ENCODE measurements at places on chromosomes 11 and 22.
A peak's percentile ranks its signal among the peaks of the same experiment; 100 is the strongest.

- peak; percentile 75 for DNase-seq
These were observed 88.4 kb downstream of the UBASH3B start for GRCh38 chr11:122743949-122744348.

GRCh38 chr11:95268391-95268790, 37.4 kb upstream of the SESN3 start:
- no peak for DNase-seq

DNA sequence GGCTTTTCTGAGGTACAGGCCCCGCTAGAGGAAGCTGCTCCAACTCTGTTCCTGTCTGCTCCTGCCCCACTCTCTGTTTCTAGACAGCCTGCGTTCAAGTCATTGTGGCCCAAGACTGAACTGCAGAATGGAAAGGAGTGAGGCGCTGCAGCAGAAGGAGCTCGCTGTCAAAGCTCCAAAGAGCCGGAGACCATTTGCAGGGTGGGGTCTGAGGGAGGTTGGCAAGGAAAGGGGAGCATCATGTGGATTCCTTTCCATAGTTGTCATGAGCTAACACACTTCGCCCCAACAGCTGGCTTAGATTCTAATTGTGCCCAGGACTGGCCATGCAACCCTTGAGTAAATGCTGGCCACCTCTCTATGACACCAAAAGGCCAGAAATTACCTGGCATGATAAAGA, 18.8 kb downstream of the APOL4 start:
- DNase-seq, result no peak

DNA sequence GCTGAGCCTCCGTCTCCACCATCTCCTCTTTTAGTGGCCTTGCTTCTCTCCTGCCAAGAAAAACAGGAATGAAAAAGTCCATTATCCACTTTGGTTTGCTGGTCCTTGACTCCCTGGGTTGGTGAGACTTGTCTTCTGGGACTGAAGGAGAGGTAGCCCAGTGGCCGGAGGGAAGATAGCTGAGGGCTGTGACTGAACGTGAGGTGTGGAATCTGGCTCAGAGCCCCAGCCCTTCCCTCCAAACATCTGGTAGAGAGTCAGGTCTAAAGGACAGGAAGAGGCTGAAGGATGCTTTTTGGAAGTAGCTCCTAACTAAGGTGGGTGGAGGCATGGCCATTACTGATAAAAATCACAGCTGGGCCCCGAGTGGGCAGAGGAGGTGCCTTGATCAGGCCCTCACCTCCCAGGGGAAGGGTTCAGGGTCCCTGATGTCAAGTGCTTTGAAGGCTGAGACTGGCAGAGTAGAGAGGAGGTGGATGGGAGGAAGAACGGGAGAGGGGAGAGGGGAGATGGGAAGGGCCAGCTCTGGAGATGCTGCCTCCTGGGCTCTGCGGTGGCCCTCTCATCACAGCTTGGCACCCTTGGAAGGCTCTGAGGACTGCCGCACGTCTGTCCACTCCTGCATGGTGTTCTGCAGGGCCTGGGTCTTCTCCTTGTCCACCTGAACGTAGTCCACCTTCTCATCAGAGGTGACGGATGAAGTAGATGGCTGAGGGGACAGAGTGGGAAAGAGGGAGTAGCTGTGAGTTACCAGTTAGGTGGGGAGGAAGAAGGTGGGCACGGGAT, 30.2 kb downstream of the USP35 start:
- DNase-seq, result no peak

DNA sequence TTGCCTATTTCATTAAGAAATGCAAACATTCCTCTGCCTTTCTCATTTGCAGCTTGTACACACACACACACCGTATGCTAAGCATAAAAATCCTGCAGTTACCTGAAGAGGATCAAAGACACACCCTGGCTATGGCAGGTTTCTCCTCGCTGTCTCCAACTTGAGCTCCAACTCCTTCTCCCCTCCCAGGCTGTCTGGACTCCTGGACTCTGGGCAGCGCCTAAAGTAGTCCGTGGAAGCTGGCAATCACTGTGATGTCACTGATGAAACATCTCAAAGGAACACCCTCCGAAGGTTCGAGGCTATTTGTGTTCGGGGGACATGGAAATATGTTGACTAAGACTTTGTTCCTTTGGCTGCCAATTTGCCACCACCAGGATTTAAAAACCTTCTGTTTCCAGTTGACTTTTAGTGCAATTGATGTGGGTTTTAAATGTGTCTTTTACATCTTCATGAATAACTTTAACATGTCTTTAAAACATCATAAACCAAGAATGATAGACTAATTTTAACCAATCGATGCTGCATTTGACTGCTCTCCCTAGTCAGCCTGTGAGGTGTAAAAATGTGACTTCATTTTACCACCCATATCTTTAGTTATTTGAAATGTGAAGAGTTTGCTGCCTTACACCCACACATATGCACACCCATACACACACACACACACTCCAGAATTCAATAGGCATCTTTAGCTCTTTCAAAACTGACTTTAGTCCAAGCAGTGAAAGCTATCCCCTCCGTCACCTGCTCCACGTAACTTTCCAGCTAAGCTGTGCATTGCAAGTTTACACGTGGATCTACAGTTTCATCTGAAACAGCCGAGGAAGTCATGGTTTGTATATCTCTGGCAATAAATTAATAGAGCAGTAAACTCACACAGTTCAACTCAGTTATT, at the start of gene SLN:
Gene SLN (minus strand): TSS at position 196 of the 895 bp plus-strand sequence.
- DNase-seq, result no peak

- DNase-seq, result no peak
These were observed 1.9 kb upstream of the TSKU start for GRCh38 chr11:76781046-76781801.

GRCh38 chr11:84857746-84858145, 769.4 kb downstream of the DLG2 start:
- no peak for DNase-seq

DNA sequence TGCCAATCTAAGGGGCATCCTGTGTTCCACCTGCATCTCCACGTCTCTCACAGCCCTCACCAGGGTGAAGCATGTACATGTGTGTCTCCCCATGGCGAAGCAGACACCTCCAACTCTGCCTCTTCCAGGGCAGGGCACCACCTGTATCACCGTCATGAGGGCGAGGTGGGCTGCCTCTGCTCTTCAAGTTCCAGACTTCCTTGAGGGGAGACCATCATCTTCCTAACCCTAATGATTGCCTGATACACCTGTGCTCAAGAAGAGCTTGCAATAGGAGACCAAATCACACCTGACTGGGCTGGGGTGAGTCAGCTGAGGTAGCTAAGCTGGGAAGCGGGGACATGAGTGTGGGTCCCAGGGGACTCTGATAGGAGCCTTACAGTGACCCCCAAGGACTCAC, 43.7 kb downstream of the GAB4 start:
- no peak for DNase-seq

GRCh38 chr22:47048123-47049077, 285.9 kb downstream of the TBC1D22A start:
- no peak for DNase-seq

GRCh38 chr22:29003552-29003951, 58.1 kb downstream of the C22orf31 start:
- DNase-seq, result no peak

DNA sequence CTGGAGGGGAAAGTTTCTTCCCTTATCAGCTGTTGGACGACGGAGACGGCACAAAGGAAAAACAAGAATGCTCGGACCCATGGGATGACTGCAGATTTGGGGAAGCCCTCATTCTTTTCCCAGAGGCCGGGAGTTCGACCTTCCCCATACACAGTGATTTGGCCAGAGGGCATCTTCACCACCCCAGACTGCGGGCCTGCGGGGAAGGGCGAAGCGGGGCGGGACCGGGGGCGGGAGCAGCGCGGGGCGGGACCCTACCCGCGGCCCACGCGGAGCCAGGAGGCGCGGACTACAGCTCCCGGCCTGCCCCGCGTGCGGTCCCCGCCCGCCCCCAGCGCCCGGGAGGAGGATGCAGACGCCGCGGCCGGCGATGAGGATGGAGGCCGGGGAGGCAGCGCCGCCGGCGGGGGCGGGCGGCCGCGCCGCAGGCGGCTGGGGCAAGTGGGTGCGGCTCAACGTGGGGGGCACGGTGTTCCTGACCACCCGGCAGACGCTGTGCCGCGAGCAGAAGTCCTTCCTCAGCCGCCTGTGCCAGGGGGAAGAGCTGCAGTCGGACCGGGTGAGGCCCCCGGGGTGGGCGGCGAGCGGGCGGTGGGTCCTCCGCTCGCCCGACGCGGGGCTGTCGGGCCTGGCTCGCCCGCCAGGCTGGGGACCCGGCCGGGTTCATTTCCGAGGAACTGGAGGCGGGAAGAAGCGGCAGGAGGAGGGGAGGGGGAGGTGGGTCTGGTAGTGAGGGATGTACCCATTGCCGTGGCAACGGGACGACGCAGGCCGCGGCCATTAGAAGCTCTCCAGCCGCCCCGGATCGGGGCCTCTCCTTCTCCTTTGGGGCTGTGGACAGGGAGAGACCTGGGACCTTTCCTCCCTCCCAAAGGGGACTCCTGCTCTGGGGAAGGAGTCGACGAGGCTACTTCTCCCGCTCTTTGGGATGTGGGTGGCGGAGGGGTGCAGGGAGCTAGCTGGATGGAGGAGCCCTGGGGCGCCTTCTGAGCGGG, at the start of gene KCTD17:
Gene KCTD17 (plus strand): TSS at position 352 of the 995 bp plus-strand sequence. CDS start 19 bp downstream, at position 371.
- DNase-seq, result peak; percentile 77

- DNase-seq, result no peak
These were observed 4.7 kb downstream of the B3GNT6 start for GRCh38 chr11:77038825-77039326.

DNA sequence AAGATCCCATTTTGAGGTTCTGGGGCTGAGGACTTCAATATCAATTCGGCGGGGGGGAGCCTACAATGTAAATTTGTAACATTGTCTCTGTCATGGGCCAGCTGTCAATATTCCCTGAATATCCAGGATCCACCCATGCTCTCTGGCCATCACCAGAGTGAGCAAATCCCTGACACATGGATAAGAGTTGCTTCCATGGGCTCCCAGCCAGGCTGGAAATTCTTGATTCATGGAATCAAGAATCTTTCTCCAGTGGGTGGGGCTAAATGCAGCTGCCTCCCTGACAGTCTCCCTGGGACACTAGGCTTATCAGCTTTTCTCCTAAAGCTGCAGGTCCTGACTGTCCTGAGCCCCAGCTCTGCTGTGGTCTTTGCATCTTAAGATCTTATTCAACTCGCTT, 86.9 kb upstream of the IGLL5 start:
- DNase-seq, result no peak

GRCh38 chr22:20213833-20214708, 54.0 kb downstream of the RTN4R start:
- no peak for DNase-seq

GRCh38 chr22:26837784-26838470, 180.5 kb downstream of the MIAT start:
- DNase-seq, result no peak

DNA sequence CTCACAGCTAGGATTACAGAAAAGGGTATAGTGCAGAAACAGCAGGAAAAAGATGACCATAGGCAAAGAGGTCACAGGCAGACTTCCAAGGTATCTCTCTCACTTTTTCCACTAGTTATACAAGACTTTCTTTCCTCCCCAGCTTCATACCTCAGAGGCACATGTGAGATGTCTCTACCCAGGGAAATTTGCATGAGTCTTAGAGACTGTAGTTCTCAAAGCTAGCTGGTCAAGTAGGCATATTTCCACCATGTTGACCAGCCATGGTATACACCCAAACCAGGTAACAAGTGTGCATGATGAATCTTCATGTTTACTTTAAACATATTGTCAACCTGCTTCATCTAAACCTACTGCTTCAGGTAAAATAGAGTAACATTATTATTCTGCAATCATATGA, 27.9 kb downstream of the PRMT3 start:
- DNase-seq, result no peak

- no peak for DNase-seq
These were observed 893.5 kb downstream of the NTM start for GRCh38 chr11:132263875-132264274.

GRCh38 chr11:16160146-16160545, 196.2 kb downstream of the SOX6 start:
- DNase-seq, result no peak

DNA sequence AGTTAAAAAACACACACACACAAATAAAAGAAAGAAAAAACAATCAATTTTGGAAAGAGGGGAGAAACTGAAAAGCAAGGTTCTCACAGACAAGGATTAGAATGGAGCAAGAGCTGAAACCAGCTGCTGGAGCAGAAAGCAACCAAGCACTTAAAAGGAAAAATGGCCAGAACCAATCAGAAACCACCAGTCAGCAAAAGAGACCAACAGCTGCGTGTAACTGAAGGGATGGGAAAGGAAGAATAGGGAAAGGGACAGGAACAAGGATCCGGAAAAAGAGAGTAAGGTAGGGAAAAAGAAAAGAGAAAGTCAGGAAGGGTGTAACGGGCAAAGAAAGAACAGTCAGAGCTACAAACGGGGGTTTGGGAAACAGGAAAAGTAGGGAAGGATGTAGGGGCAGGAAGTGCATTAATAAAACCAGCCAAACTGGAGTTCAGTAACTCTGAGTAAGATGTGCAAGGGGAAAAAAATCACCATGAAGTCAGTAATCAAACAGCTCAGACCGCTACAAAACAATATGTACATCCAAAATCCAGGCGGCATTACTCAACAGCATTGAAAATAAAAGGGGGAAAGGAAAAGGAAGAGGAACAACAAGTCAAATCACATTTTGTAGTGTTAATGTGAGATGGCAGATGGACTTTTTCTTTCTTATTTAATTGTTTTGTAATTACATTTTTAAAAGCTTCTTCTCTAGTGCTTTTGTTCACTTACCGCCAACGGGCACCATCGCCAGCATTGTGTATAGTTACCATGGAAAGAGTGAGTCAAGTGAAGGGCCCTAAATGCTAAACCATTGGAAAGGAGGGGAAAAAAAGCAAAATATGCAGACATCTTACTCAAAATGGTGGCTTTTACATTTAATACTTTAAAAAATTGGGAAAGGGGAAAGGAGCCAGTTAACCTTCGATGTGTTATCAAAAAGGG, 49.2 kb downstream of the APOL5 start:
- no peak for DNase-seq

GRCh38 chr22:20641919-20642579, 131.9 kb upstream of the SERPIND1 start:
- no peak for DNase-seq

GRCh38 chr22:30649430-30650007, 13.9 kb downstream of the SLC35E4 start:
- DNase-seq, result peak; percentile 83

GRCh38 chr11:12064136-12064953, 46.0 kb upstream of the MICAL2 start:
- no peak for DNase-seq

- DNase-seq, result no peak
These were observed 8.0 kb upstream of the TPCN2 start for GRCh38 chr11:69040581-69041260.

- DNase-seq, result no peak
These were observed 190.7 kb downstream of the SNX19 start for GRCh38 chr11:130725421-130726233.

- DNase-seq, result no peak
These were observed at the start of gene SYT13 for GRCh38 chr11:45285930-45286632. Gene SYT13 (minus strand): TSS chr11:45286341. CDS start chr11:45286207, 134 bp downstream.

GRCh38 chr11:19253153-19253745, 12.5 kb upstream of the E2F8 start:
- DNase-seq, result no peak

- DNase-seq, result no peak
These were observed 75.1 kb downstream of the RAB38 start for GRCh38 chr11:88100151-88100550.

- no peak for DNase-seq
These were observed 92.4 kb downstream of the KCNC1 start for GRCh38 chr11:17827006-17827405.

- DNase-seq, result no peak
These were observed 92.5 kb downstream of the RELT start for GRCh38 chr11:73468590-73469161.
